T-helper 2 cell treated with Interferon-gamma antibody and Interleukin-4, amounts not matched to agents 5 μg/mL and 100 μg/mL, for 36 hours (primary cell): ENCODE measurements at places on chromosomes 7 and 10.

- H3K27me3 ChIP-seq = peaks cover 2% of the 10 kb centered on the region
- H3K27ac ChIP-seq = no peak overlapping the region
- no peak overlapping the region for H3K4me3 ChIP-seq
- H3K36me3 ChIP-seq = no peaks in the 10 kb centered on the region
- peaks cover 2% of the 10 kb centered on the region for H3K4me1 ChIP-seq
- no peak for DNase-seq
These were observed 614.7 kb downstream of the PARD3 start for GRCh38 chr10:34200355-34200901.

GRCh38 chr7:96401200-96401599 is 79.3 kb upstream of the SLC25A13 start:
- no peak overlapping the region for H3K27ac ChIP-seq
- H3K36me3 ChIP-seq = no peaks in the 10 kb centered on the region
- DNase-seq = no peak
- H3K4me1 ChIP-seq = no peaks in the 10 kb centered on the region
- no peak overlapping the region for H3K4me3 ChIP-seq

DNA sequence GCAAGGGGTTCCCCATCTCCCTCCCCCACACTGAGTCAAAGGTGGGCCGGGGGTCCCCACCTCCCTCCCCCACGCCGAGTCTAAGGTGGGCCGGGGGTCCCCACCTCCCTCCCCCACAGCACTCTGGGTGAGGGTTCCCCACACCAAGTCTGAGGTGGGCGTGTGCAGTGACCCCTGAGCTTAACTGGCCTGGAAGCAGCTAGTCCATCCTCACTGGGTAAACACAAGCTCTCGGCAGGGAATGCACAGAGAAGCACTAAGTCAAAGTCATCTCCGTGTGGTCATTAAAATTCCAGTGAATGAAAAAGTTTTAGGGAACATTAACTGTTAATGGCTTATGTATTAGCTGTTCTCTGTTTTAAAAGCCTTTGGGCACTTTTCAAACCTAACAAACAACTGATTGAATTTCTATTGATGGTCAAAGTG is 43.7 kb upstream of the PRKAR1B start:
- H3K4me3 ChIP-seq = no peak overlapping the region
- no peak for DNase-seq
- no peak overlapping the region for H3K27ac ChIP-seq
- H3K27me3 ChIP-seq = no peaks in the 10 kb centered on the region
- no peaks in the 10 kb centered on the region for H3K4me1 ChIP-seq
- H3K36me3 ChIP-seq = peaks cover 6% of the 10 kb centered on the region

GRCh38 chr7:75596727-75597614 is 104.9 kb downstream of the SPDYE5 start:
- DNase-seq = peak; percentile 54
- H3K27ac ChIP-seq = peak overlapping the region; percentile 82
- H3K4me3 ChIP-seq = no peak overlapping the region
- peaks cover 32% of the 10 kb centered on the region for H3K4me1 ChIP-seq

DNA sequence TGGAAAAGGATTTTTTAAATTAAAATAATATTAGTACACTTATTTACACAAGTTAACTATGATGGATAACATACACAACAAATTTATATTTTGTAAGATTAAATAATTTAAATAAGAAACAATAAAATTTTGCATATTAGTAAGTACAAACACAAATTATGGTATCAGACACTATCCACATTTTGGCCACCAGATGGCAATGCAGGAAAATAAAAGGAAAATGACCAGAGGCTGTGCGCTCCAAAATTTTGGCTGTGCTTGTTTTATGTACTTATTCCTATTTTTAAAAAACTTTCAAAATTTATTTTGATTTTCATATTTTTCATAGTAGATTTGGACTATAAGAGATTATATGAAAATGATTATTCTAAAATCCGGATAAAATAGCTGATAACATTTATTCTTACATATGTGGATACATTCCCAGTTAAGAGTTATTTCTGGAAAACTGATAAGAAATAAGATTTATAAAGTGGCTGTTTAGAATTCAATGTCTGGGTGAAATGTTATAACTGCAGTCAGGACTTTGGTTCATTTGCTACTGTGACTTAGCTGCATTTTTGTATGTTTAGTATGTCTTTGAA is 274.7 kb upstream of the HGF start:
- no peaks in the 10 kb centered on the region for H3K27me3 ChIP-seq
- no peaks in the 10 kb centered on the region for H3K4me1 ChIP-seq
- H3K36me3 ChIP-seq = no peaks in the 10 kb centered on the region
- no peak overlapping the region for H3K27ac ChIP-seq
- DNase-seq = no peak

DNA sequence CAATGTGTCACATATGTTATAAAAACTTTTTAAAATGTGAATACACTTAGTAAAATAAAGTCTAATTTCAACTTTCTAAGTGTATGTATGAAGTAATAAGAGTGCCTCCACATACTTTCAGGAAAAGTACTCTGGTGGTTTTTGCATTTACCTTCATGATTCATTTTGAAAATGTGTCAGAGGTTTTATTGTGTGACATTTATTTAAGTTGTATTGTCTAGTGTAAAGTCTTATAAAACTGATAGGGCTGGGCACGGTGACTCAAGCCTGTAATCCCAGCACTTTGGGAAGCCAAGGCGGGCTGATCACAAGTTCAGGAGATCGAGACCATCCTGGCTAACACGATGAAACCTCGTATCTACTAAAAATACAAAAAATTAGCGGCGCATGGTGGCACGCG is 226.5 kb downstream of the ITGB1 start:
- H3K27ac ChIP-seq = no peak overlapping the region
- H3K4me3 ChIP-seq = no peak overlapping the region
- no peaks in the 10 kb centered on the region for H3K4me1 ChIP-seq

- H3K27me3 ChIP-seq = no peaks in the 10 kb centered on the region
- no peak for DNase-seq
- no peak overlapping the region for H3K4me3 ChIP-seq
- no peak overlapping the region for H3K27ac ChIP-seq
- no peaks in the 10 kb centered on the region for H3K36me3 ChIP-seq
These were observed 384.9 kb downstream of the THSD7A start for GRCh38 chr7:11447106-11447505.

DNA sequence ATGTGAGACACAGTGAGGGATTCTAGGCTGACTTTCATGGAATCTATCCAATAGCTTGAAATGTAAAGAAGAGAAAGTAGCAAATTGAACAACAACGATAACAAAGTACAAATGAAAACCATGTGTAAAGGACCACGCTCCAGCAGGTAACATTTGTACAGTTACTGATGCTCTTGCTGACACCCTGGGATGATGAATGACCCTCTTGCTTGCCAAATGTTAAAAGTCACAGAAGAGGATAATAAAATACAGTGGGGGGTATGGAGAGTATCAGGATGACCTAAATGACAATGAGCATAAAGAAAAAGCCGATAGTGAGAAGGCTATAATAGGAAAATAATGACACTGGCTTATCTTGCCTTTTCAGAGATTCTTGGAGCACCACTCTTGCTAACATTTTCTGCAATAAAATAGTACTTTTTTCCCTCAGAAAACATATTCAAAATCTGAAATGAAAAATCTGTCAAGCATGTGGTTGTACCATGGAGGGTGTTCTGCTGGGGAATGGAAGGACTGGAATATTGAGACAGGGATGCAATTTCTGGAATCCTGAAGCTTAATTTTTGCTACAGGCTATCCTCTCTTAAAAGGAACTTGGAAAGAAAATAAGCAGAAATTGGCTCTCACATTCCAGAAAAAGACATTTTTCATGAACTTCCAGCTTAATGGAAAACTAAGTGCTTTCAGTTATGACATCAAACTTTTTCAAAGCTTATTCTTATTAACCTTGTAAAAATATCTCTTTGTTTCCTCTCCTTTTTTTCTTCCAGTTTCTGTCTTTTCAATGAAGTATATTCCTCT is 303.2 kb upstream of the GHITM start:
- H3K36me3 ChIP-seq = no peaks in the 10 kb centered on the region
- H3K27me3 ChIP-seq = no peaks in the 10 kb centered on the region

DNA sequence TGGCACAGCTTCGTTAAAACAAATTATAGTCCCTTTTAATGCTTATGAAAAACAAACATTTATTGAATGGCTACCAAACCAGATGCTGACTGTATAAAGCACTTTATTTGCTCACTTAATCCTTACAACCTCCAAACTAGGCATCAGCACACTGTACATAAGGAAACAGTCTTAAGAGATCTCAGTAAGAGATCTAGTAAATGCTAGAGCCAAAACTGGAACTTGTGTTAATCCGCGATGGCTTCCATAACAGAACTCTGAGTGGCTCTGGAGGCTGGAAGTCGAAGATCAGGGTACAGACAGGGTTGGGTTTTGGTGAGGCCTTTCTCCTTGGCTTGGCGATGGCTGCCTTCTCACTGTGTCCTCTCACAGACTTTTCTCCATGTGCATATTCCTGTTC is 27.0 kb downstream of the PDZD8 start:
- peaks cover 21% of the 10 kb centered on the region for H3K4me1 ChIP-seq
- H3K4me3 ChIP-seq = no peak overlapping the region
- H3K36me3 ChIP-seq = peaks cover 4% of the 10 kb centered on the region
- H3K27me3 ChIP-seq = no peaks in the 10 kb centered on the region
- no peak for DNase-seq

- H3K4me1 ChIP-seq = peaks cover 2% of the 10 kb centered on the region
- H3K4me3 ChIP-seq = no peak overlapping the region
- no peaks in the 10 kb centered on the region for H3K27me3 ChIP-seq
- DNase-seq = no peak
- H3K36me3 ChIP-seq = no peaks in the 10 kb centered on the region
These were observed 117.8 kb upstream of the MYO3A start for GRCh38 chr10:25815999-25816768.

GRCh38 chr7:1678081-1678543 is 8.0 kb downstream of the ELFN1 start:
- H3K36me3 ChIP-seq = no peaks in the 10 kb centered on the region
- peaks cover 8% of the 10 kb centered on the region for H3K27me3 ChIP-seq
- no peaks in the 10 kb centered on the region for H3K4me1 ChIP-seq
- no peak overlapping the region for H3K27ac ChIP-seq
- DNase-seq = no peak

GRCh38 chr7:11492307-11492706 is 339.7 kb downstream of the THSD7A start:
- H3K27me3 ChIP-seq = no peaks in the 10 kb centered on the region
- no peaks in the 10 kb centered on the region for H3K36me3 ChIP-seq

DNA sequence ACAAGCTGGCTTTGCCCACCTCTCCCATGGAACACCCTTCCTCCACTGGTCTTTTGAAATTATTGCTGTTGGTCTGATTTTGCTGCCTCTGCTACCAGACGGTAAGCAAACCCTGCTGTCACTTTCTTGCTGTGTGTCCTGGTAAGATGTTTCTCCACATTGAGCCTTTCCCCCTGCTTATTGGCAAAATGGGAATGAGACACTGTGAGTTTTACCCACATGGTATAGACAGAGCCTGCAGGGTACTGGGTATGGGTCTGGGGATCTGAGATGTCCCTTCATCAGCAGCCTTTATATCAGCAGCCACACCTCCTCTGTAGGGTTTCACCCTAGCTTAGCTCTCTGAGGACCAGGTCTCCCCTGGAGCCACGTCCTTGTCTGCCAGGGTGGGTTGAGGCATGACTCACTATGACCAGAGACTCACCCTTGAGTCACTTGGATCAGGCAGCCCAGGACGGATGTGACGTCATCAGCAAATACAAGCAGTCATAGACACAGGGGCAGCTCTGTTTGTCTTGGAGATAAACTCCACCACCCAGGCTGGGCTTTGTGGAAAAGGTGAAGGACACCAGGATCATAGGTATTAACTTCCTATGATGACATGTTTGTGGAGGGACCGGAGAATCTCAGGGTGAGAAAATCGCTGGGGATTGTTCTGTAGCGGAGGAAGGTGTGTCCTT is 17.9 kb upstream of the BAIAP2L1 start:
- H3K27me3 ChIP-seq = no peaks in the 10 kb centered on the region
- peak; percentile 35 for DNase-seq
- no peak overlapping the region for H3K4me3 ChIP-seq
- no peaks in the 10 kb centered on the region for H3K4me1 ChIP-seq
- no peak overlapping the region for H3K27ac ChIP-seq

DNA sequence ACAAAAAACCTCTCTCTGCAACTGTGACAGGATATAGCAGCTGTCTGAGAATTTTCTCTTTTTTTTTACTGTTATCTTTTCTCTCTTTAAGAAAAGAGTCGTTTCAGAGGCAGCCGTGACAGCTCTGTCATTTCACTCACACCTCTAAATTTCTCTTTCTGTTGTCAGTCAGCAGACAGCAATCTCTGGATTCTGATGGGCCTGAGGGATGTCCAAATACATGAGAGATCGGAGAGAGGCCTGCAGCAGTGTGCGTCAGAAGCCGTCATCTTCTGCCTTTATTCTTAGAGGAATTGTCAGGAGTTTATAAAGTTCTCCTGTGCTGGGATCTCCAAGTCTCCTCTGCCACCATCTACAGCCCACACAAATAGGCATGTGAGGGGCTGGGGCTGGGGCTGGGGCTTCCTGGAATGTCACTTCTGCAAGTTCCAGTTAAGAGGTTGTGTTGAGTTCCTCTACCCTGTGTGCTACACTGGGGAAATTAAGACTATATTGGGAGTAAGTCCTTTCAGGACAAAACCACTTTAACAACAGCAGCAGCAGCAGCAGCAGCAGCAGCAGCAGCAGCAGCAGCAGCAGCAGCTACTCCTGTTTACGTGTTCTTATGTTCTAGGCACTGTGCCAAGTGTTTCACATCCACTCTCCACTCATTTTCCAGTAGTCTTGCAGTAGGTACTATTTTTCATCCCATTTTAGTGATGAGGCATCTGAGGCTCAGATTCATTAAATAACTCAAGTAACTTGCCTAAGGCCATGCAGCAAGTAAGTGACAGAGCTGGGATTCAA is 541.3 kb downstream of the LRMDA start:
- H3K36me3 ChIP-seq = no peaks in the 10 kb centered on the region
- H3K27me3 ChIP-seq = no peaks in the 10 kb centered on the region
- DNase-seq = no peak
- no peak overlapping the region for H3K27ac ChIP-seq

GRCh38 chr10:63563623-63564022 is 42.4 kb downstream of the REEP3 start:
- H3K27ac ChIP-seq = no peak overlapping the region
- H3K4me3 ChIP-seq = peak overlapping the region; percentile 7
- H3K4me1 ChIP-seq = peaks cover 27% of the 10 kb centered on the region
- DNase-seq = no peak
- peaks cover 7% of the 10 kb centered on the region for H3K27me3 ChIP-seq

GRCh38 chr7:125059861-125060456 is 130.3 kb upstream of the POT1 start:
- no peak overlapping the region for H3K4me3 ChIP-seq
- H3K36me3 ChIP-seq = no peaks in the 10 kb centered on the region
- no peaks in the 10 kb centered on the region for H3K4me1 ChIP-seq
- H3K27me3 ChIP-seq = no peaks in the 10 kb centered on the region
- DNase-seq = no peak

DNA sequence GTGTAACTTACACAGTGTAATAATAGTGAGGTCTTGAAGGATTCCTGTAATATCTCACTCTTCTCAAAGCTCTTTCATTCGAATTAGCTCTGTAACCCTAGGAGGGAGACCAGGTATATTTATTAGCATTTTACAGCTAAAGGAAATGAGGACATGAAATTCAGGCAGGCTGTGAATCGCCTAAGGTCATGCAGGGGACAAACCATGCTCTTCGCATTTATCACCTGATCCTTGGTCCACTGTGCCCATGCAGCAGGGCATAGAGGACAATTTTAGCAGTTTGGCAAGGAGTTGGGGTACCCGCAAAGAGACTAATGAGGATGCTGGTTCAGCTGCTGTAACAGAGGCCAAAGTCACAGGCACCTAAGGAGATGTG is 14.8 kb upstream of the LAMB1 start:
- no peak for DNase-seq
- H3K27ac ChIP-seq = no peak overlapping the region
- no peaks in the 10 kb centered on the region for H3K36me3 ChIP-seq

- H3K27ac ChIP-seq = no peak overlapping the region
- H3K4me3 ChIP-seq = no peak overlapping the region
- peaks cover 21% of the 10 kb centered on the region for H3K4me1 ChIP-seq
- no peak for DNase-seq
- H3K27me3 ChIP-seq = peaks cover 5% of the 10 kb centered on the region
These were observed 175.4 kb upstream of the AKR1E2 start for GRCh38 chr10:4650582-4650981.
